ENCODE measurements at places on chromosomes 12 and 14. TPM values are rescaled to one million over a fixed set of nuclear protein-coding genes. Genes with fewer than 3 reads are reported as not detected.

Gene FAM161B
- total RNA-seq = 2.1 TPM

Gene PRB2
- not detected for total RNA-seq

Gene PAPOLA
- total RNA-seq = 75.5 TPM

Gene KRT86
- total RNA-seq = 0.48 TPM

Gene GZMH
- total RNA-seq = not detected

Gene GLT8D2
- total RNA-seq = 14.8 TPM

Gene MGST1
- 75.6 TPM for total RNA-seq

Gene DDHD1
- 12.4 TPM for total RNA-seq

Gene HOXC5
- 0.78 TPM for total RNA-seq

Gene KRT71
- total RNA-seq = not detected

Gene IL31
- not detected for total RNA-seq

Gene NR4A1
- total RNA-seq = 3.0 TPM

Gene CD69
- not detected for total RNA-seq

Gene KCNA5
- not detected for total RNA-seq

Gene MGP
- total RNA-seq = 7.9 TPM

Gene NUDT14
- total RNA-seq = 4.0 TPM

Gene GSC
- total RNA-seq = not detected

Gene CCDC196
- not detected for total RNA-seq

Gene PZP
- not detected for total RNA-seq

Gene A2M
- total RNA-seq = 29.7 TPM

Gene KRT6B
- total RNA-seq = not detected

Gene WNK1
- 42.3 TPM for total RNA-seq

Gene PCBP2
- total RNA-seq = 132 TPM

Gene MUCL1
- total RNA-seq = not detected

Gene GLT1D1
- not detected for total RNA-seq
